ENCODE measurements at places on chromosomes 11 and 22. TPM values are rescaled to one million over a fixed set of nuclear protein-coding genes. Genes with fewer than 3 reads are reported as not detected.

DNA sequence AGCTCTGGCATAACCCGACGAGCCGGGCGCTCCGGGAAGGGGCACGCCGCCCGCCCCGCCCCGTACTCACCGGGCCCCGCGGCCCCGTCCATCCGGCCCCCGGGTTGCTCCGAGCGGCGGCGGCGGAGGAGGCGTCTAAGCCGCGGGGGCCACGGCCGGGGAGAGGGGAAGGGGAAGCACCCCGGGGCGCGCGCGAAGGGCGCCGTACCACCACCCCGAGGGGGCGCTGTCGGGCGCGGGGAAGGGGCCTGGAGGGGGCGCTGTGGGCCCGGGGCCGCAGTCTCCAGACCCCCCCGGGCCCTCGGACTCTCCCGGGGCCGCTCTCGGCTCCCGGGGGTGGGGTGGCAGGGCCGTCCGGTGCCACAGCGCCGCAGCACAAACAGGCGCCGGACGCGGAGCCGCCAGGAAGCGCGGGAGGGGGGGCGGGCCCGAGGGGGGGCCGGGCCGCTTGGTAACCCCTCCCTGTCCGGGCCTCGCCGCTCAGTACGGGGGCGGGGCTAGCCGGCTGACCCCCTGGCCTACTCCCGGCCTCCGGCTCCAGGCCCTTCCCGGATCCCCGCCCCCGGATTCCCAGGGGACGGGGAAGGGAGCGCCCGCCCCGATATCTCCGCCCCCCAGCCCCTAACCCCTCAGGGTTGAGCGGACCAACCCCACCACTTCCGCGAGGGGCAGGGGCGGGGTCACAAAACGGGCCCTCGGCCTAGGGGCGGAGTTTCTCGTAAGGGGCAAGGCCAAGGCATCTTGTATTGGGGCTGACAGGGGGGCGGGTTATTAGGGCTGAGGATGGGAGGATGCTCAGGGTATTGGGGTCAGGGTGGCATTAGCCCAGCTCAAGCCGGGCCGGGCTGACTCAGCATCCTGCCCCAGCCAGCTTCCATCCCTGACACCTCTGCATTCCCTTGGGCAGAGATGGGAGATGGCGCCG lies at the start of the genes EML3 and ROM1:
Gene EML3 (minus strand): TSS at position 410 of the 925 bp plus-strand sequence. CDS start 318 bp downstream, at position 92.
Gene ROM1 (plus strand): TSS at position 892 of the 925 bp plus-strand sequence. CDS start 25 bp downstream, at position 917.
- peaks cover 59% of the 10 kb centered on the region for H3K36me3 ChIP-seq
- peak within 1 kb of the TSS; percentile 60 for H3K4me3 ChIP-seq
- H3K27me3 ChIP-seq, result peaks cover 2% of the 10 kb centered on the region

DNA sequence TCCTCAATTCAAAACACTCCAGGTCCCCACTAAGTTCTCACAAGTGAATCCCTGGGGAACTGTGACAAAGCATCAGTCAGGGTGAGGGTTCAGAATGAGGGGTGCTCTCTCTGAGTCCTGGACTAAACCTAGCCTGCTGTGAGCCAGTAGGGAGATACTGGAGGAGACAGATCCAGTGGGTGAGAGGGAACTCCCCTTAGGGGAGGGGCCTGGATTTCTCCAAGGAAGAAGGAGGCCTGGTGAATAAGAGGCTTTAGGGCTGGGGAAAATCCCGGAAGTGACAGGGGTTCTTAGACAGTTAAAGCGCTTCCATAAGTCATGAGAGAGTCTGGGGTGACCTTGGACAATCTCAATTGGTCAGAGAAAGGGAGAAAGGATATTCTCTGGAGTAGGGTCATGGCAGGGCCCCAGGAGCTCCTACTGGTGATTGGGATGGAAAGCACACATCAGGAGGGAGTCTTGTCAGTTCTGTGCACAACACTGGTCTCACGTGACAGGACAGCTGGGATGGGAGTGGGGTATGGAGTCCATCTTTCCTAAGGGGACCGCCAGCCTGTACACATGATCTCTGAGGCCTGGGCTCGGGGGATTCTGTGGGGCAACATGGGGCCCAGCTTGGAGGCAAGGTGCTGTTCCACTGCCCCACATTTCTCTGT lies 1.5 kb downstream of the TBC1D10A start:
- no peak overlapping the region for H3K27ac ChIP-seq
- H3K27me3 ChIP-seq, result no peaks in the 10 kb centered on the region
- peaks cover 11% of the 10 kb centered on the region for H3K36me3 ChIP-seq
- peak; percentile 61 for DNase-seq
- H3K4me1 ChIP-seq, result peaks cover 35% of the 10 kb centered on the region
- peak overlapping the region; percentile 79 for H3K4me3 ChIP-seq

GRCh38 chr11:36333468-36333867 lies 37.4 kb downstream of the PRR5L start:
- no peak for DNase-seq
- no peak overlapping the region for H3K4me3 ChIP-seq
- no peaks in the 10 kb centered on the region for H3K4me1 ChIP-seq
- no peaks in the 10 kb centered on the region for H3K36me3 ChIP-seq

- no peak overlapping the region for H3K4me3 ChIP-seq
- H3K4me1 ChIP-seq, result peaks cover 5% of the 10 kb centered on the region
- no peaks in the 10 kb centered on the region for H3K36me3 ChIP-seq
- no peak for DNase-seq
Measured at GRCh38 chr11:113392236-113392921, 4.8 kb downstream of the ANKK1 start.

- DNase-seq, result peak; percentile 94
- peaks cover 23% of the 10 kb centered on the region for H3K4me1 ChIP-seq
- no peaks in the 10 kb centered on the region for H3K27me3 ChIP-seq
- H3K4me3 ChIP-seq, result no peak overlapping the region
- no peaks in the 10 kb centered on the region for H3K36me3 ChIP-seq
- H3K27ac ChIP-seq, result peak overlapping the region; percentile 76
Measured at GRCh38 chr11:86577644-86578636, 94.5 kb downstream of the ME3 start.

GRCh38 chr11:122895563-122895962 lies 13.0 kb downstream of the JHY start:
- H3K27me3 ChIP-seq, result no peaks in the 10 kb centered on the region
- H3K4me3 ChIP-seq, result no peak overlapping the region
- H3K36me3 ChIP-seq, result no peaks in the 10 kb centered on the region
- no peak for DNase-seq
- no peak overlapping the region for H3K27ac ChIP-seq

DNA sequence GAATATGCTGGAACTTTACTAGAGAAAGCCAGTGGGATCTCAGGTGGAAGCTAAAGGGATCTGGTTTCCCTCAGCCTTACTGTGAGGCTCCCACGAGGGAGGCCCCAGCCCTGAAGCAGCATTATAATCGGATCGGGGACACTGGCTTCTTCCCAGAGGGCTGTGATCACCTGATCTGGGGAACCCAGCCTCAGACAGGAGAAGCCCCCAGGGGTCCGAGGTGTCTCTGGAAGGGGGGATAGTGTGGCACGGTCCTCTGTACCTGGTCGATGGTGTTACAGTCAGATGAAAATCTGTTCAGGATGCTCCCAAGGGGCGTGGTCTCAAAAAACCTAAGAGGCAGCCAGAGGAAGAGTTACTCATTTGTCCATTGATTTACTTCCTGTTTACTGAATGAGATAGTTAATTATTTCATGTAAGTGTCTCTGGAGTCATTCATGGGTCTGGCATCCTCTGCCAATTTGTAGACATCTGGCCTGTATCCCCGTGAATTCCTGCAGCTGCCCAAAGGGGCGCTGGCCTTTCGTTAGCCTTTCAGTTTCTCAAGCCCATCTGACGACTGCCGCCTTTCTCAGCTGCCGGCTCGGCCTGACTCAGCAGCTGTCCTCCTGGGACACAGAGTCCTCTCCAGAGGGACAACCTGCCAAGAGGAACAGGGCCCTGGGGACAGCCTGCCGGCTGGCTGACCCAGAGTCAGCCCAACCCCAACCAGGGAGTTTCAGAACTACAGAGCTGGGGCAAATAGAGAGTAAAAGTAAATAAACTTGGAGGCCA lies 17.0 kb upstream of the KCNJ11 start:
- no peaks in the 10 kb centered on the region for H3K36me3 ChIP-seq
- peaks cover 2% of the 10 kb centered on the region for H3K27me3 ChIP-seq
- H3K27ac ChIP-seq, result peak overlapping the region; percentile 31
- DNase-seq, result peak; percentile 73

LMNTD2 gene
- 0.22 TPM for total RNA-seq

MIOX gene
- total RNA-seq, result not detected

BRSK2 gene
- total RNA-seq, result 0.44 TPM

- peaks cover 16% of the 10 kb centered on the region for H3K27me3 ChIP-seq
- H3K36me3 ChIP-seq, result no peaks in the 10 kb centered on the region
- peaks cover 6% of the 10 kb centered on the region for H3K4me1 ChIP-seq
- H3K4me3 ChIP-seq, result no peak overlapping the region
- DNase-seq, result no peak
Measured at GRCh38 chr11:8281266-8281665, 17.6 kb upstream of the LMO1 start.

MS4A4A gene
- total RNA-seq, result 10.3 TPM

PLAAT5 gene
- 2.1 TPM for total RNA-seq

MMP13 gene
- total RNA-seq, result 0.04 TPM

- H3K27ac ChIP-seq, result no peak overlapping the region
- no peaks in the 10 kb centered on the region for H3K36me3 ChIP-seq
- no peaks in the 10 kb centered on the region for H3K4me1 ChIP-seq
- no peak overlapping the region for H3K4me3 ChIP-seq
- DNase-seq, result no peak
- peaks cover 6% of the 10 kb centered on the region for H3K27me3 ChIP-seq
Measured at GRCh38 chr11:64600281-64600992, 9.4 kb downstream of the SLC22A12 start.

GRCh38 chr11:132674151-132674550 lies 858.1 kb downstream of the OPCML start:
- no peak overlapping the region for H3K27ac ChIP-seq
- H3K27me3 ChIP-seq, result no peaks in the 10 kb centered on the region
- no peak overlapping the region for H3K4me3 ChIP-seq
- H3K4me1 ChIP-seq, result peaks cover 5% of the 10 kb centered on the region
- peak; percentile 52 for DNase-seq

GRCh38 chr11:97683733-97684132 lies 1293.9 kb downstream of the JRKL start:
- no peak overlapping the region for H3K27ac ChIP-seq
- no peaks in the 10 kb centered on the region for H3K4me1 ChIP-seq
- no peak overlapping the region for H3K4me3 ChIP-seq
- no peaks in the 10 kb centered on the region for H3K36me3 ChIP-seq
- H3K27me3 ChIP-seq, result no peaks in the 10 kb centered on the region

CDHR5 gene
- 0.75 TPM for total RNA-seq

Measured in muscle of leg (tissue), 16 donors.